ENCODE measurements at places on chromosomes 6 and 20.

GRCh38 chr20:51687108-51687507 lies 81.1 kb downstream of the ATP9A start:
- peak; percentile 49 for DNase-seq

DNA sequence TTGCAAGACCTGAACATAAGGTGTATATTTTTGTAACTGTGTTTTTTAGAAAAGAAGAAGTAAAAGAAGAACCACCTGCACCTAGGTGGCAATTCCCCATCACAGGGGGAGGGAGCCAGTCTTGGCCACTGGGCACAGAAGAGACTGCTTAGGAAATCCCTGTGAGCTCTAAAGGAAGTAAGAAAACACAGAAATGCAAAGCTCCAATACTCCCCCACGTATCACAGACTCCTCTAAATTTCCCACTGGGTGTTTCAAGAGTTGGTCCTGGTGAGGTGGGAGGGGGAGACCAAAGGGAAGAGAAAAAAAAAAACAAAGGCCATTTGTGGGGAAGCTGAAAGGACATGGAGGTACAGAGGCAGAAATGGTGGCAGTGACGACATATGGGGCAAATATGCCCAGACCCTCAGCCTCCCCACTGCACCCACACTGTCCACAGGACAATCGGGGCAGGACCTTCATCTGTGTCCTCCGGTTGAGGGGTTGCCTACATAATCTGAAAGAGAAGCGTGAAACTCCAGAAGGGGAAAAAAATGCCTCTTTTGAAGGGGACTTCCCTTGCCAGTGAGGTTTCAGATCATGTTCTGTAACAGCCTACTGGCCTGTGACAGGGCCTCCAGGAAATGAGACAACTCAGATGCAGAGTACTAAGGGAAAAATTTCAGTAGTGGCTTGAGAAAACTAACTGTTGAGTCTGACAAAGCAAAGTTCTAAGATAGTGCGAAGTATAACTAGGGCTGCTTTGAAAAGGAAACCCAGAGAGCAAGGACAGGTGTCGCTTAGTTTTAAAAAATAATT lies 226.2 kb upstream of the MARCKS start:
- DNase-seq: peak; percentile 33

- DNase-seq: no peak
Measured at GRCh38 chr6:87287251-87287650, 35.1 kb upstream of the SMIM8 start.

- DNase-seq: no peak
Measured at GRCh38 chr6:145368075-145368474, 367.2 kb downstream of the EPM2A start.

DNA sequence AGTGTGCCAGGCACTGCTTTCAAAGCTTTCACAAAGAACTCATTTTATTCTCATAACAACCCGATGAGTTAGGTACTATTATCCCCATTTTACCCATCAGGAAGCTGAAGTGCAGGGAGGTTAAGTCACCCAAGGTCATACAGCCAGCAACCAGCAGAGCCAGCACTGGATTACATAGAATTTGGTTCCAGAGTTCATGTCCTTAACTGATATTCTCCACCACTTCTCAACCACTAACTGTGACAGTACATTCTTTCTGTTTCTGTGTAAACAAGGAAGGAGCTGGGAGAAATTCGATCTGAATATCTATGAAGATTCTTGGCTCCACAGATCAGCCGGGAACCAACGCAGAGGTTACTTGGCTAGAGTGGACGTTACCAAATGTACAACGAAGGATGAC lies 98.0 kb downstream of the KIF16B start:
- no peak for DNase-seq

DNA sequence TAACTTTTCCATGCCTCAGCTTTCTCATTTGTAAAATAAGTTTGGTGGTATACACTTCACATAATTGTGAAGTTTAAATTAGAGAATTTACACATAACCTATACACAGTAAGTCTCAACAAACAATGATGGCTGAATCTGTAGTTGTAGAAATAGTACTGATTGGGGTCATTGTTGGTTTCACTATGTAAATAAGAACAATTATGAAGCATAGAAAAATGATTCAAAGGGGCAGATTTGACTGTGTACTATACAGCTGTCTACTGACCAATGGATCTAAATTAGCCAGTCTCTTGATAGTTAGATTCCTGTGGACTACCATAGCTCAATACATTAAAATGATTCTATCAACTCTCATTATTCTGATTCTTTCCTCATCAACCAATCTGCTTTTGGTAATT lies 181.1 kb upstream of the STXBP5 start:
- DNase-seq: no peak

Measured in SJSA1 (cell line).